ENCODE measurements at places on chromosomes 7 and 10. TPM values are rescaled to one million over a fixed set of nuclear protein-coding genes. Genes with fewer than 3 reads are reported as not detected.

DNA sequence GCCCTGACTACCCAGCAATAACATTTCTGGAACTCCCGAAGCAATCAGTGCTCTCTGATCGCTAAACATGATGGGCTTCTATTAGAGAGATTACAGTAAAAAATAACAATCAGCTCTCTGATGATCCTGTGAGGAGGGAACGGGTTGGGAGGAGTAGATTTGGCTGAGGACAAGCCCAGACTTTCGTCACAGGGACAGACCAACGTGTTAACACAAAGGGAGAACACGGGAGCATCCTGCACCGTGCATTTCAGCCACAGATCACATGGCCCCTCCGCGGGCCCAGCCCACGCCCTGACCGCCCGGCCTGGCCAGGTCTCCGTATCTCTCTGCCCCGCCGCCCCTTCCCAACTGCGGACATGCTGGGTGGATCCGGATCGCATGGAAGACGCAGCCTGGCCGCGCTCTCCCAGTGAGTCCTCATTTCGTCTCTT lies 95.0 kb upstream of the AGBL3 start:
- peak; percentile 41 for DNase-seq

DNA sequence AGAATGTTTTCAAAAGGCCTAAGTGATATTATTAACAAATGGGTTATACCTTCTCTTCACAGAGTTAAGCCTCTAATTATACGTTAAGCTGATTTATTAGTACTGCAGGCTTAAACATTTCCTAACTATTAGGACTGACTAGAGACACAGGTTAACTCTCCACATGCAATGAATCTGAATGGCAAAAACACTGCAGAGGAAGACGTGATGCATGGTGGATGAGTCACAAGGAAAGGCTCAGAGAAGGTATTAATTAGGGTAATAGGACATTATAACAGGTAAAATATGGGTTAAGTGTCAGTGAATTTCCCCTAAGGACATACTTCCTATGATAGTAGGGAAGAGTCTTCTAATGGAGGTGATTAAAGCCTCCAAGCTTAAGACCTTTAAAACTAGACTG lies 24.7 kb upstream of the SEM1 start:
- no peak for DNase-seq

- DNase-seq, result no peak
These were observed 40.6 kb downstream of the RBAK start for GRCh38 chr7:5086256-5086655.

- DNase-seq, result no peak
These were observed 27.5 kb upstream of the NME8 start for GRCh38 chr7:37820708-37821468.

- no peak for DNase-seq
These were observed 224.1 kb downstream of the ADARB2 start for GRCh38 chr10:1513221-1513620.

DNA sequence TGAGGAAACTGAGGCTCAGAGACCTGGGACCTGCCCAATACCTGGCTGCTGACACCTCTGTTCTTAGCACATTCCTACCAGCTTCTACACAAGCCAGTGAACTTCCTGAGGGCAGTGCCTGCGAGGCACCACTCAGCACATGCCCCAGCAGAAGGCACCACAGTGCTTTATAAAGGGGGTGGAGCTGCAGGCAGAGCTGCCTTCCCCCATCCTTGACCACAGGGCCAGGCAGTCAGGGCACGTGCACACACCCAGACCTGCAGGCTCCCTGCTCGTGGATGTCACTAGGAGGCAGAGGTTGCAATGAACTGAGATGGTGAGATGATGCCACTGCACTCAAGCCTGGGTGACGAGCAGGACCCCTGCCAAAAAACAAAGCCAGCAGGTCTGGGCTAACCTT lies 39.2 kb upstream of the TUBB8 start:
- no peak for DNase-seq

DNA sequence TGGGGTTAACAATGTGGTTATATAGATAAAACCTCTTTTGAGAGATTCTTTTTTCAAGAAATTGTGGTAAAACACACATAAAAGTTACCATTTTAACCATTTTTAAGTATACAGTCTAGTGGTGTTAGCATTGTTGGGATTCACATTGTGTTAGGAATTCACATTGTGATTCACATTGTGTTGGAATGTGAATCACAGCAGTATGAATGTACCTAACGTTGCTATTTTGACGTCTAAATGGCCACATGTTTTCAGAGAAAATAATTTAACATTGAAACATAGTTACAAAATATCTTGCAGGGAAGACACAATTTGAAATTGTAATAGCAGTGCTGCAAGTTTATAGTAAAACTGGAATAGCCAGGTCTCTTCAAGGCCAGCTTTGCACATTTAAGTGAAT lies 129.0 kb downstream of the BICC1 start:
- no peak for DNase-seq

GRCh38 chr10:131870831-131871672 lies 29.8 kb upstream of the PPP2R2D start:
- DNase-seq, result no peak

- DNase-seq, result peak; percentile 14
These were observed 1.0 kb upstream of the ZNF800 start for GRCh38 chr7:127393368-127394058.

DNA sequence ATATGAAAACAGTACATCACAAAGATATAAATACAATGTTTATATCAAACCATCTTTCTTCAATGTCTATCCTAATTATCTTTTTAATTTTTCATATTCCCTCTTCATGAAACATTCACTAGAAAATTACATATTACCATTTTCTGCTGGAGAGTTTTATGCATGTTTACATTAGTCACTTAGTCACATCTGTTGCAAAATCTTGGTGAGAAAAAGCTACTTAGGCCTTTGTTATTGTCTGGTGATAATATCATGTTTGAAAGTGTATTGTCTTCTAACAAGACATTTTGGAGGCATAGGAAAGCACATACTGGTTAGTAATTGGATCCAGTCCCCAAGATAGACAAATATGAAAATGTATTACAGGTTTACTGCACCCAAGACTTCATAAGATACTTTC lies 163.6 kb downstream of the GNAI1 start:
- DNase-seq, result no peak

- no peak for DNase-seq
These were observed 53.7 kb upstream of the DOCK1 start for GRCh38 chr10:126851414-126852108.

- DNase-seq, result no peak
These were observed 74.3 kb upstream of the GNAI1 start for GRCh38 chr7:80060218-80060806.

GRCh38 chr10:52129410-52130178 lies 184.5 kb upstream of the DKK1 start:
- no peak for DNase-seq

GRCh38 chr10:30358206-30358605 lies 9.1 kb upstream of the MTPAP start:
- DNase-seq, result no peak

DNA sequence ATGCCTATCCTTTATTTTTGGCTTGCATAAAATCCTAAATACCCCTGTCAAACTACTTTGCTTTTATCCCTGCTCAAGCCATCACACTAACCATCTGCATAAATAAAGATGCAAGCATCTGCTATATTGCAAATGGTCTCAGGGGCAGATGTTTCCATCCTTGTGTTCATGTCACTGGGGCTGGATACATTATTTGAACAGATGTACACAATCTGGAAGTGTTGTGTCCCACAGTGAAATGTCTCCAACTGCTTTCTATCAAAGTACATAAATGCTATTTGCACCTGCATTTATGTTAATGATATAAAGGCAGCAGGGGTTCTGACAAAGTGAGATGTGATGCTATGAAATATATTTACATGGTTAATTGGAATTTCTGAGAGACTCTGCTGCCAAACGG lies 163.1 kb downstream of the ZNF438 start:
- DNase-seq, result no peak

DNA sequence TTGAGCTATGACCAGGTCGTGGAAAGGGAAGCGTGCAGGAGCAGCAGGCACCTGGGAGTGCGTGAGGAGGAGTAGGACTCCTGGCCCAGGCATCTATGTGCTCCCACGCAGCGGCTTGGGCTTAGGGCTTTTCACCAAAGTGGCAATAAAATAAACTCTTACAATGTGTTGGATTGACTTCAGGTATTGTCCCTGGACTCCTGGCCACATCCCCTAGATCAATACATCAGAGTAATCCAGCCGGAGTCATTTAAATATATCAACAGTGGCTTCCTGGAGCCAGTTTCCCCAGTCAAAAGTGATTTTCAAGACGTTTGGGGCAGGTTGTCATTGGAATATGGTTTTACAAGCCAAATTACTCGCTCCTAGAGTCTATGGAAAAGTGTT lies 344.4 kb downstream of the WDR11 start:
- DNase-seq, result no peak

DNA sequence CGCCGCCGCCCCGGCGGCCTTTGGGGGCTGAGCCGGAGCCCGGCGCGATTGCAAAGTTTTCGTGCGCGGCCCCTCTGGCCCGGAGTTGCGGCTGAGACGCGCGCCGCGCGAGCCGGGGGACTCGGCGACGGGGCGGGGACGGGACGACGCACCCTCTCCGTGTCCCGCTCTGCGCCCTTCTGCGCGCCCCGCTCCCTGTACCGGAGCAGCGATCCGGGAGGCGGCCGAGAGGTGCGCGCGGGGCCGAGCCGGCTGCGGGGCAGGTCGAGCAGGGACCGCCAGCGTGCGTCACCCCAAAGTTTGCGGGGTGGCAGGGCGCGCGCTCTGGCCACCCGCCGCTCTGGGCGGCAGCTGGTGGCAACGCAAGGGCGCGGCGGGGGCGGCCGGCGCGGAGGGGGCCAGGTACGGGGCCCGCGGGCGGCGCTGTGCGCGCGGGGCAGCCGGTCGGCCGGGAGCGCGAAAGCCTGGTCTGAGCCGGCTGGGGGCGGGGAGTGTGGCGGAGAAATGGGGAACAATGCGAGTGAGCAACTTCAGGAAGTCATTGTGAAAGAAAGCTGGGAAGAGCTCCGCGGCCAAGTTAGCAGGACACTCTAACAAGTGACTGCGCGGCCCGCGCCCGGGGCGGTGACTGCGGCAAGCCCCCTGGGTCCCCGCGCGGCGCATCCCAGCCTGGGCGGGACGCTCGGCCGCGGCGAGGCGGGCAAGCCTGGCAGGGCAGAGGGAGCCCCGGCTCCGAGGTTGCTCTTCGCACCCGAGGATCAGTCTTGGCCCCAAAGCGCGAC lies at the start of gene IKZF1:
IKZF1 (plus strand) TSS at position 588 of the 782 bp plus-strand sequence. CDS start 14,346 bp downstream, outside the sequence.
- peak; percentile 85 for DNase-seq

DNA sequence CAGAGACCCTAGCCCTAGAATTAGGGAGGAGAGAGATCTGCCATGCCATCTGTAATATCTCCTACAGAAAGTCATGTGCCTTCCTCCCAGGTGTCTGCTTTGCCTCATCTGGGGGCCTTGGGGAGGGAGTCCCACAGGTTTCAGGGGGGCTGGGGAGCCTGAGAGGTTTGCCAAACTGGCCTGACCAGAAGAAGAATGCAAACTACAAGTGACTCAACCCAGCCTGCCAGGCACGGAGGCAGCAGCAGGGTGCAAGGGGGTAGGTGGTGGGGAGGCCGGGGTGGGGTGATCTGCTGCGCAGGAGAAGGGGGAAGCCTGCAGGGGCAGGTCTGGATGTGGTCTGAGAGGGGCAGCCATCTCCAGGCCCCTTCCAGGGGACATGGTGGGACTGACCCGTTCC lies 9.6 kb upstream of the TRIM8 start:
- no peak for DNase-seq

DNA sequence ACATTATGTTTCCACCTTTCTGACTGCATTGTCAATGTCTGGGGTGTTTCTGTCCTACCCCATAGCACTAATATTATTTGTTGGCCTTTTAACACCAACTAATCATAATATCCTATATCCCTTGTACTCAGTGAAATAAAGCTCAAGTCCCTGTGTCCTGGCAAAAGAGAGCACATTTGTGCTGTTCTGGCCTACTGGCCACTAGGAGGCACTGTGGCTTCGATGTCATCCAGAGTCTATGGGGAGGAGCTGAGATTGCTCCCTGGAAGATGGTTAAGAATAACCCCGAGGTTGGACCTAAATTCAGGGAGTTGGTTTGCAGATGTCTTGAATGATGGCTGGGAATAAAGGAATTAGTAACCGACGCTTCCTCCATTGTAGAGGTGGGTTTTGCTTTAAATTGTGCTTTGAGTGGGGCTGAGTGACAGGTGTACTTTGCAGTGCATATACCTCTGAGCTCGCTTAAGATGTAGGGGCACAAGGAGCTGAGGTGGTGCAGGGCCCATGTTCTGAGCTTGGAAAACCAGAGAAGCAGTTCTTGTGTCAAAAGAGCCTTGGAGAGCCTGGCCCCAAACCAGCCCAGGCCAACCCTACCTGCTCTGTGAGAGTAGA lies 191.2 kb upstream of the PRSS1 start:
- peak; percentile 67 for DNase-seq

DNA sequence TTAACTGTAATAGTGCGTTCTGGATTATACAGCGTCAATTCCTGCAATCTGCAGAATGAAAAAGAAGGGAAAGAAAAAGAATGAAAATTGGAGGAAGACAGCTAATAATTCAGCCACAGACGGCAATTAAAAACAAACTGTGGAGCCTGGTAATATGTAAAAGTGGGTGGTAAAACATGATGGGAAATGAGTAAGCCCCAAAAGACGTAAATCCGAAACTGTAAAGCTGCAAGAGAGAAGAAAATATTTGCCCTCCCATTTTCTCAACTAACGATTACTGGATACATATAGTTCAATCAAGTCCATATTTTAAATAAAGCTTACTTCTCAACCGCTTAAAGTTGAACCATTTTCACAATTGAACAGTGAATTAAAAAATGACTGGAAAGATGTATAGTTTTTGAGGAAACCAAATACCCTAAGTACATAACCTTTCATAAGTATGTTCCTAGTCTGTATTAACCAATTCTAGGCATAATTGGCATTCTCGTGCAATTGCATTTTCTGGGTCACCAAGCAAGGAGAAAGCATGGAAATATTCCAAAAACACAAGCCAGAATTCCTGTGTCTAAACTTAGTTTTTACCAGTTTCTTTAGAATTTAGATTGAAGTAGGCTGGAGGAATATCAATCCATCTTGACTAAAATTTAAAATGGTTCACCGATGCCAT lies 44.8 kb downstream of the MALSU1 start:
- no peak for DNase-seq

Gene KNDC1
- 0.14 TPM for total RNA-seq

Gene MEOX2
- 3.8 TPM for total RNA-seq

Gene GPR158
- 0.20 TPM for total RNA-seq

Gene PDZD8
- 57.6 TPM for total RNA-seq

Gene HGF
- 3.2 TPM for total RNA-seq

Gene STK31
- 1.3 TPM for total RNA-seq

Gene CTTNBP2
- 3.9 TPM for total RNA-seq

Gene PRLHR
- total RNA-seq, result not detected

Gene CALY
- not detected for total RNA-seq

Gene TFEC
- 2.3 TPM for total RNA-seq

Gene PPP1R3C
- total RNA-seq, result 23.3 TPM

Gene SAP25
- 4.3 TPM for total RNA-seq
